ENCODE measurements at places on chromosomes 6 and 20.

- no peak for DNase-seq
These were observed 269.7 kb downstream of the THBS2 start for GRCh38 chr6:168983925-168984324.

GRCh38 chr20:25408890-25409289 lies 1.4 kb downstream of the GINS1 start:
- no peak for DNase-seq

- DNase-seq = no peak
These were observed 149.0 kb upstream of the FUT9 start for GRCh38 chr6:95866732-95867131.

- no peak for DNase-seq
These were observed 125.0 kb upstream of the MLIP start for GRCh38 chr6:53986165-53986720.

GRCh38 chr20:58444746-58445255 lies 55.8 kb downstream of the VAPB start:
- no peak for DNase-seq

DNA sequence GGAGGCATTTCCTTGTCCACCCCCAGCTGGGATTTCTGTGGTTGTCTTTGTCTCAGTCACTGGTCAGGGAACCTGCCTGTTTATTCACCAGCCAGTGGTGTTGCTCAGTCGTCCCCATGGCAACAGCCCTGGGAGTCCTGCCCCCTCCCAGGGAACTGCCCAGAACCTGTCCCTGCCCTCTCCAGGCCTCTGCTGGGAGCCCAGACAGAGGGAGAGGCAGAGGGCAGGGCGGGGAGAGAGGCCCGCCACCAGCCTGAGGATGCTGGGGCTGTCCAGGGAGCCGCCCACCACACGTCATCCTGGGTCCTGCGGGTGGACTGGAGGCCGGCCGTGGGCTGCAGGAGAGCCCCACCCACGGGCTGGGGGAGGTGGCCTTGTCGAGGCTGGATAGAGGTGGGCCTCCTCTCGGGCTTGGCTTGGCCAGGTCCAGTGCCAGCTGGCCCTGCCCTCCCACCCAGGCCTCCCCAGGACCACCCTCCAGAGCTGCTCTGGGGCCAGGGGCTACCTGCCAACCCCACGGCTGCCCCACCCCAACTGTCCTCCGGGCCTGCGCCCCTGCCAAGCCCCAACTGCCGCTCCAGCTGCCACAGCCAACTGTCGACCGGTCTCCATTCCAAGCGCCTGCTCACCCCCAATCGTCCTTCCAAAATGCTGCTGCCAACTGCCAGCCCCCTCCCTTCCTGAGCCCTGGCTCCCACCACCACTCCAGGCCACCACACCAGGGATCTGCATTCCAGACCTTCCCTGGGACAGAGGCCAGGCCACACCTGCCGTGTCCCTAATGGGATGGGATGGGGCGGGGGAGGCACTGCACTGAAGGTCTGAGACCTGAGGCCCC lies 4.2 kb upstream of the ZBTB46 start:
- DNase-seq = no peak

- DNase-seq = no peak
These were observed 21.6 kb downstream of the TFAP2B start for GRCh38 chr6:50840112-50840810.

DNA sequence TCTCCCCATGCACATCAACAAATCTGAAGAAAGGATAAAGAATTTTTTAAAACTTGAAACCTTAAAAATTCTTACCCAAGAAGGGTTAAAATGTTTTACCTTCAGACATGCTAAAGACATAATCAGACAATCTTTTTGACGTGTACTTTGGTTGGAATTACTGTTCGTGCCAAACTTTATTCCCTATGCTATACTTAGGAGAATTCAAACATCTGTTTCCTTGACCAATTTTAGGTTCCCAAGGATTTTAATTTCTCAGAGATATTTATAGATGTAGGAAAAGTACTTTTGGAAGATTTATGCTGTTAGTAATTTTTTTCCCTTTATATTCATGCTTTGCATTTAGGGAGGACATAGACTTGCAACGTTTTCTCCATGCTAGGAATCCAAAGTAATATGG lies 108.4 kb downstream of the AFG1L start:
- no peak for DNase-seq

GRCh38 chr20:40467703-40468411 lies 221.2 kb downstream of the MAFB start:
- DNase-seq = no peak
